ENCODE measurements at places on chromosomes 1 and 21. TPM values are rescaled to one million over a fixed set of nuclear protein-coding genes. Genes with fewer than 3 reads are reported as not detected.

ZNF683 gene
- polyA plus RNA-seq, result 3.1 TPM

ARHGEF10L gene
- not detected for polyA plus RNA-seq

KIFAP3 gene
- polyA plus RNA-seq, result 17.9 TPM

CACNA1S gene
- not detected for polyA plus RNA-seq

GPR25 gene
- 0.15 TPM for polyA plus RNA-seq

SIM2 gene
- polyA plus RNA-seq, result not detected

ATXN7L2 gene
- 4.3 TPM for polyA plus RNA-seq

WDR26 gene
- polyA plus RNA-seq, result 2.7 TPM

LHX8 gene
- not detected for polyA plus RNA-seq

SPRR2E gene
- polyA plus RNA-seq, result not detected

OVAAL gene
- not detected for polyA plus RNA-seq

Data from naive thymus-derived CD8-positive, alpha-beta T cell (primary cell).